Kidney glomerular epithelial cell (primary cell): ENCODE measurements at places on chromosomes 1 and 21.
A peak's percentile ranks its signal among the peaks of the same experiment; 100 is the strongest.

- no peak for DNase-seq
These were observed 7.2 kb upstream of the ETS2 start for GRCh38 chr21:38798481-38798882.

- DNase-seq = no peak
These were observed 110.2 kb downstream of the NAV1 start for GRCh38 chr1:201648907-201649721.

DNA sequence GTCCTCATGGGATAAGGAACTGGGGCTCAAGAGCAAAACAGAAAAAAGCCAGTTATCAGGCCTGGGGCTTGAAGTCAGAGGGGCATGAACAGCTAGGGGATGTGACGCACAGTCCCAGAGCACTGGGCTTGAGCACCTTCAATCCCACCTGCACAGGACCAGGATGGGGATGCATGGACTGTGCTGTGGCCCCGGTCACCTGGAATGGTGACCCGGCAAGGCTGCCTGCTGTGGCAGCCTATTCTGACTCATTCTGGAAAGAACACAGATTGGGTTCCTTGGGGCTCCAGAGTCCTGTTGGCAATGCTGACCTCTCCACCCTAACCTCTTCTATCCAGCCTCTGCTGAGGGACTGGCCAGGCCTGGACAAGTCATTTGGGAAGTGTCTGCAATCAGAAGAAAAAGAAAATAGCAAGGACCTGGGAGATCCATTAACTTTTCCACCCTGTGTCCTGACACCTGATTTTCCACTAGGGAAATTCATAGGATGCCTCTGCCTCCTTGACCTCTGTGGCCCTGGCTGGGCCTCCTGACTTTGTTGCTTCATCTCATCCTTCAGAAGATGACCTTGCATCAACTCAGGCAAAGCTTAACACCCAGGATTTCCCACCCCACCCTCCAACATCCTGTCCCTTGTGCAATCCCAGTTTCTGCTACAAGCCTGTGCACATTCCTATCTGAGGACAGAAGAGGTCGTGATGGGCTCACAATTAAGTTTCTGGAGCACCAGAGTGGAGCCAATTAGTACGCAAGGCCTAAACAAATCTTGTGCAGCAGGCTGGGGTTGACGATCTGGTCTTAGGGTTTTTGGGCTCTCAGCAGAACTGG is 17.9 kb upstream of the FMOD start:
- no peak for DNase-seq

DNA sequence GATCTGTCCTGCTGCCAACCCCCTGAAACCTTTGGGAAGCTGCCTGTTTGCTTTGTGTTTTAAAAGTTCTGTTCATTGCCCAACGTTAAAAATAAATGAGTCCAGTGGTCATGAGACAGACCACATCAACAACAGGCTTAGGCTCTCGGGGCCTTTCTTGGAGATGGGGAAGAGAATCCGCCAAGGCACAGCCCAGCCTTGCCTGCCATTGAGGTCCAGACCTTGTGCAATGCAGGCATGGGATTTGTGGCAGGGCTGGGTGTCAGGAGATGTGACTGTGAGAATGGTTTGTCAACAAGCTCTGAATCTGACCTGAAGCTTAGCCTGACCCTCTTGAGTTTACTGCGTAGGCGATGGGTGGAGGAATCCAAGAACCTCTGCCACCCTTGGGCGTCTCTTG is 4.2 kb downstream of the SPSB1 start:
- no peak for DNase-seq

DNA sequence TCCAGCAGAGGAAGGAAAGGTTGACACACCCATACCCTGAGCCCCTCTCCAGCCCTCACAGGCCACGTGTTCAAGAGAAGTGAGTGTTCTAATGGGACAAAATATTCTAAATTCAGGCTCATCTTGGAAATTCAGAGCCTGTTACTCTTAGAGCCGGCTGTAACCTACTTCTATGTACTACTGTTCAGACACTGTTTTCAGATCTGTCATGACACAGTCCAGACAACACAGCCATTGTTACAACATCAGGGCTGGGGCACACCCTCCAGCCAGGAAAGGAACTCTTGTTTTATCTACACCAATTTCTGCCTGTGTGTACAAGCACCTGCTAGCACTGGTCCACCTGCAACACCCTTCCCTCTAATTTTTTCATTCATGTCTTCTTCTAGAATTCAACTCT is 145.4 kb upstream of the C8B start:
- DNase-seq = no peak

DNA sequence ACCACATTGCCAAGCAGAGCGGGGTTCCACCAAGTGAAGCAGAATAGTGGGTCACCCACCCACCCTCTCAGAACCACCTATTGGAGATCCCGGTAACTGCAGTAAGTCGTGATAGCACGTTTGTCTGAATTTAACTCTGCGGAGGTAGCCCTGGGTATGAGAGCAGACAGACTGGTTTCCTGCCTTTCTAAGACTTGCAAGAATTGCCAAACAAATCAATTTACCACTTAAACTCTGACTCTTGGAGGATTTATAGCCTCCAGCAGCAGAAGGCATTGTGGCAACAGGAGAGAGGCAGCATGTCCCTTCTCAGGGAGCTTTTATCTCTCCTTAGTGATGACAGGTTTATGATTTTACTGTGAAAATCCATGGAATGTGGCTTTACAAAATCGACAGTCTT is 287.9 kb upstream of the FMN2 start:
- no peak for DNase-seq

- DNase-seq = peak; percentile 22
These were observed 2.5 kb downstream of the EPHA2 start for GRCh38 chr1:16153096-16153998.

DNA sequence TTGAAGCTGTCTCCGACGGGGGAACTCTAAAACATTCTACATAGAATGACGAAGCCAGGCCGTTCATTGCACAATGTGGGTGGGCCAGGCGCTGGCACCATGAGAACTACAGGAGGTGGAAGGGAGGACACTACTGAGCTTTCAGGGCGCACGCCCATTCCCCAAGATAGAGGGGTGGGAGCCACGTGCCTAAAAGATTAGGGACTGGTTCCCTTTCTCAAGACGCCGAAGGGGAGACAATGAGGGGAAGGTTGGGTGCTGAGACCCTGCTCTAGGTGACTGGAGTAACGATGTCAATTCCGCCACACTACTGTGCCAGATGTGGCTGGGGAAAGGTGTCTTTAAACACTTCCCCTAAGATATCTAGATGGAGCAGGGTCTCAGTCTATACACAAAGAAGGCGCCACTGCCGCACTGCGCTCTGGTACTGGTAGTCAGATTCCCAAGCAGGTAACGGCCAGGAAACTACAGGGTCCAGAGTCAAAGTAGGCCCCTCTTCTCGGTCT is 782 bp downstream of the CSDE1 start:
- DNase-seq = no peak

- no peak for DNase-seq
These were observed 23.4 kb downstream of the PDE9A start for GRCh38 chr21:42676808-42677207.
